ENCODE measurements at places on chromosomes 16 and 17.

DNA sequence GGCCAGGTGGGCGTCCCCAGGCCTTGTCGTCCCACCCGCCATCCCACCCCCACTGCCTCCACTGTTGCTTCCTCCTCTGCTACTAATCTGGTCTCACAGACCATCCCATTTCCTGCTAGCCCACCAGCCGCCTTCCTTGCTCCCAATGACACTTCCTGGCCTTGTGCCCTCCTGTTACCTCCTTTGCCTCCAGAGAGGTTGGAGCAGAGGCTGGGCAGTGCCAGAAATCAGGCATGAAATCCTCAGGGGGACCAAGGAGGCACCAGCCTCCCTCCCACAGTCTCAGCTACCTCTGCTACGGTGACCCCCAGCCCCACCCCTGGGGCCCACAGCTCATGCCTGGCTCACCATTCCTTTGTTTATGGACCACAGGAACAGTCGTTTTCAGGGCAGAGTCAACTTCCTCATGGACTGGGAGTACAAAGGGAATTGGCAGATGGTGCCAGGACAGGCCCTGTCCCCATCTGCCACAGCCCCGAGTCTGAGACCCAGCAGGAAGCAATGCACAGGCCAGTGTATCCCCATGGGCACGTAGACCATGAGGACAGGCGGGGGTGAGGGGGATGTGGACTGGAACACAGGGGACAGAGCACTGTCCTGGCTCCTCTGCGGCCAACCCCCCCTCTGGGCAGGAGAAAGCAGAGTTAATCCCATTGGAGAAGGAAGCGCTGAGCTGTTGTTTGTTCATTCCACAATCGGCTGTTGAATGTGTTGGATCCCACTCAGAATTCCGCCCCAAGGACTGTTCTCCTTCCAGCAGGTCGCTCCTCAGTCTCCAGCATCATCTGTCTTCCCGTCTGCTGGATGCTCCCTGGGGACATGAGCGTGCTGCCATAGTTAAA is 2.2 kb upstream of the CDH5 start:
- peak; percentile 20 for DNase-seq

- DNase-seq = peak; percentile 13
Observed at GRCh38 chr17:64449545-64449944, 630 bp downstream of the MILR1 start.

DNA sequence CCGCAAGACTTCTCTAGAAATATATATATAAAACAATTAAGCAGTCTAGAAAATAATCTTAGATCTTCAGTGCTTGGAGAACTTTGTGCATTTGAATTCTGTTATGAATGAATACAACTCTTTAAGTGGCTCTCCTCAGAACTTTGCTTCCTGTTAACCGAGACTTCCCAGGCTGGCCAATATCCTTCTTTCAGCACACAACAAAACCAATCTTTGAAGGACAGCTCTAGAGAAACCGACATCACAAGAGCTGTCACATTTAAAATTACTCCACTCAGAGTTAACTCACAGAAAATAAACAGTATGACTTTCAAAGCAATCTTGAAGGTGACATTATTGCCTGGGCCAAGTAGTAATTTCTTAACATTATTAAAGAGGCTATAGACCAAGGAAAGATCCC is 49.7 kb upstream of the ITGA2B start:
- DNase-seq = no peak

DNA sequence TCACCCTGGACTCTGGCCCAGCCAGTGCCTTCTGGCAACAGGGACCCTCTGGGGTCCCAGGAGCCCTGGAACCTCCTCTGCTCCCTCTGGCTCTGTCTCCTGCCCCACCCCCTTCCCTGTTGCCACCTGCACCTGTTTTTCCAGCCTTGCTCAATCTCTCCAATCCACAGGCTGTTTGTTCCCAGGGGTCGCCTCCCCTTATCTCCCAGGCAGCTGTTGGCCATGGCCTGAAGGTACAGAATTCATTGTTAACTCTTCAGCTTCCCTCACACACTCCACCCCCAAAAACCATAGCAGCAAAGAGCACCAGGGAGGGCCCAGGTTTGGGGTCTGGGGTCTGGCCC is 39.3 kb upstream of the TOB1 start:
- no peak for DNase-seq

DNA sequence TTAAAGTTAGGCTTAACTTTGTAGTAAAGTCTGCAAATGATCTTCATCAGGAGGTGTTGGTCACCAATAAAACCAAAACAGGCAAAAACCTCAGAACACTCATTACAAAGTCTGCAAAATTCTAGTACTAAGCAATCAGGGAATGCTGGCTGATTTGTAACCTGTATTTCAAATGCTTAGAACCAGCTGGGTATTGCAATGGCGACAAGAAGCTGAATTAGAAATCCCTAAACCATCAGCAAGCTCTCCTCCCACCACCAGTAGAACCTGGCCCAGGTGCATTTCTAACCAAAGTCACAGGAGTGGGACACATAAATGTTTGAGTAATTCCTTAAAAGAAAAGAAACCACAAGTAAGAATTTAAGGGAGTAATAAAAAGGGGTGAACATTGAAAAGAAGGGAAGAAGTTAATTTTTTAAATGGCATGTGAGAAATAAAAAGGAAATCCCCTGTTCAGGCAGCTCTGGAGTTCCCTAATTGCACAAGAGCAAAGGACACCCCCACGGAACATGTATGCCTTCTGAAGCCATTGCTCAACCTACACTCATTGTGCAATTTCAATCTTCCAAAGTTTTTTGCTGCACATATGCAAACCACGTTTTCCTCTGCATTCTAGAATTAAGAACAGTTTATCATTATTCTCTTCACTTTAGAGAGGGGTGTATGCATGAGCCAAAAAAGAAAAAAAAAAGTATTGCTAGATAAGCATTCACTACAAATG is 102.9 kb downstream of the HIC1 start:
- peak; percentile 97 for DNase-seq

DNA sequence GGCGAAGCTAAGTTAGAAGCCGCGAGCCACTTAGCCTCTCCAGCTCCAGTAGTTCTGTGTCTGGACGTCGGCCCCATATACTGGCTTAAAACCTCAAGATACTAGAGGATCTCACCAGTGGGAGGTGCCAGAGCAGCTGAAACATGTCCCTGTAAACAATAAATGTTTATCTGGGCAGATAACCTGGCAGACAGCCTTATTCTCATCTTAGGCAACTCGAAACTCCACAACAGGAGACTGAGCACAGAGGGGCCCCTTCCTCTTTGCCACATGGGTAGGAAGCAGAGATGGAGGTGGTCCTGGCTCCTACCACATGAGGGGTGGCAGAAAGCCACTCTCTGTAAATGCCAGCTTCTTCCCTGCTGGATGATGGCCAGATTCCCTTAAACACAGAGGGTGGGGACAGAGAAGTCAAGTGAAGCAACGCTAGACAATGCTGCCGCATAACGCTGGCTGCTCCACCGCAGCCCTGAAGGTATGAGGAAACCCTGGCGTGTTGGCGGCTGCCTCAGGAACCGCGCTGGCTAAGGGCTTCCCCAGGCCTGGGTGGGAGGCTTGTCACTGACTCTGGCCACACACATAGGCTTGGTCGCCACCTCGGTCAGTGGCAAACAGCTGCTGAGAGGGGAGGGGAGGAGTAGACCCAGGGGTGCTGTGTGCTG is 67.9 kb downstream of the HIC1 start:
- peak; percentile 57 for DNase-seq

DNA sequence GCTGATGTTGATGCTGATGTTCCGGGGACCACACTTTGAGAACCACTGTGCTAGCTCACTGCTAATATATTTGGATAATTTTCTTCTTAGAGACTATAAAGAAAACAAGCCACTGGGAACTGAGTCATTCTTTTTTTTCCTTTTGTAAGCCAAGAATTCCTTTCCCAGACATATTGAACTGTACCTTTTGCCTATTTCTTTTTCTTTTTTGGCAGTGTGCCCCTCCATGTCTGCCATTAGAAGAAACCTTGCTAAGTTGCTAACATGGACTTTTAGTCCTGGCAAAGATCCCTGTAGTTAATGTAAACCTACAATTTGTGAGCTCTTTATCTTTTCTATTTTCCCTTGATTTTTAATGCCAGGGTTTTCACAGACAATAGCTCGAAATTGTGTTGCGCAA is 17.3 kb upstream of the ERCC4 start:
- no peak for DNase-seq

- no peak for DNase-seq
Observed at GRCh38 chr16:27954191-27954590, 109.3 kb downstream of the GSG1L start.

- no peak for DNase-seq
Observed at GRCh38 chr17:9408868-9409829, 166.5 kb downstream of the STX8 start.

- no peak for DNase-seq
Observed at GRCh38 chr16:73390936-73391335, 343.0 kb upstream of the ZFHX3 start.

- DNase-seq = peak; percentile 83
Observed at GRCh38 chr17:66255112-66255511, 25.9 kb upstream of the APOH start.

DNA sequence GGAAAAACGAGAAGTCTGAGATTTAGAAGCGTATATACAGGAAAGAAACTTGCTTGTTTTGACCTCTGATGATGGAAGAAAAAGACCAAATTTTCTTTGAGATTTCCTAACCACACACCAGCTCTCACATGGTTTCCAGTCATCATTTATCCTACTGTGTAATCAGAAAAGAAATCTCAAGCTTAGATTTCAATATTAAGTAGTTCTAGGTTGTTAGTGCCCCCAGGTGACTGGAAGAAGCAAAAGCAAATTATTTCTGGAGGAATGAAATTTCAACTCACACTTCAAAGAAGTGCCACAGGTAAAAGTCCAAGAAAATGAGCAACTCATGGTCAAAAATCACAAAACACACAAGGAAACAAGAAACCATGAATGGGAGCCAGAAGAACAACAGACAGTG is 51.8 kb upstream of the KDM6B start:
- peak; percentile 9 for DNase-seq

Data from mesenchymal stem cell (in vitro differentiated cells and primary cell).